Fibroblast of lung (primary cell): ENCODE measurements at places on chromosomes 1 and 21. TPM values are rescaled to one million over a fixed set of nuclear protein-coding genes. Genes with fewer than 3 reads are reported as not detected.

DNA sequence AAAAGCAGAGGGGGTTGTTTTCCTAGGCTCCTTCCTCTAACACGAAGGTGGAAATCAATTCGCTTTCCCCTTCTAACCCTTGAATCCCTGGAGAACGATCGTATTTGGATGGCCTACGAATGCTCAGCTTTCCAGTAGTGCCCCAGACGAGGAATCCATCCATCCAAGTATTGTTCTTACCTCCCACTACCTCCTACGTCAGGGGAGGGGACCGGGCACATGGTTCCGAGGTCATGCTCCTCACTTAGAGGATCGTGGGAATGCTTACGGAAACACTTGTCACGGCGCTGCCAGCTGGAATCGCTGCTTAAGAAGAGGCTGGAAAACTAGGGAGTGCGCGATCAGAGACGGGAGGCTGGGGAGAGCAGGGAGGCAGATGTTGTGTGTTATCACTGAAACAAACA, 47.4 kb downstream of the CAPZB start:
- DNase-seq: peak; percentile 86

The SPOCD1 gene
- 44.8 and 55.4 TPM in 2 replicates for polyA plus RNA-seq

- peak; percentile 38 for DNase-seq
Measured at GRCh38 chr1:85203573-85204171, 2.9 kb upstream of the SYDE2 start.

DNA sequence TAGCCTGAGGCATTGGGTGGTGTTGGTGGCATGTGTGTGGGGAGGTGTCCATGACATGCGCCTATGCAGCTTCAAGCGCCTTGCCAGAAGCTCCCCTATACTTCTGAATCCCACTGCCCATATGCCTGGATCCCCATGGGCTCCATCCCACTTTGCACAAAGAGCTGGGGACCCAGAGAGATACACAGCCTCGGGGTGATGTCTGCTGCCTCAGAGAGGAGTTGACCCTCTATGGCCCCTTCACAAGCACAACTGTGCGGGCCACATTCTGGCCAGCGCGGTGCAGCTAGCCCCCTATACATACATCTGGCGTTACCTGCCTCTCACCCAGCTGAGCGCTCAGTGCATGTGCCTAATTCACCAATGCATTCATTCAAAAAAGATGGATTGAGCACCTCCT, 9.6 kb upstream of the PTPRF start:
- DNase-seq: no peak

- no peak for DNase-seq
Measured at GRCh38 chr21:42478504-42478903, 17.5 kb downstream of the RSPH1 start.

DNA sequence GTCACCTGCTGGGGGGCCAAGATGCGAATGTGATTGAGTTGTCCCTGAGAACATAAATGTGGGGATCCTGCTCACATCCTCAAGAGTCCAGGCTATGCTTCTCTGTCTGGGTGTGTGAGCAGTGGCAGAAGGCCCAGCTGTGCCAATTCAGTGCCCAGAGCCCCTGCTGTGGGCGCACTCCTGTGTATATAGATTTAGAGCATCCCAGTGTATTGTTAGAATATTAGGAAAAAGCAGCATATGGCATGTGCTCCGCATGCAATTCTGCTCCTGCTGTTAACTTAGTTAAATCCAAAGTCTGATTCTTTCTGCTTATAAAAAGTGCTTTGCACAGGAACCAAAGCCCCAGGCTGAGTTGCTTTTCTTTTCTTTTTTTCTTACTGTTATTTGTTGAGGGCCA, 37.8 kb downstream of the FAM78B start:
- DNase-seq: no peak

- DNase-seq: peak; percentile 10
Measured at GRCh38 chr1:181936768-181937581, 124.5 kb downstream of the ZNF648 start.

DNA sequence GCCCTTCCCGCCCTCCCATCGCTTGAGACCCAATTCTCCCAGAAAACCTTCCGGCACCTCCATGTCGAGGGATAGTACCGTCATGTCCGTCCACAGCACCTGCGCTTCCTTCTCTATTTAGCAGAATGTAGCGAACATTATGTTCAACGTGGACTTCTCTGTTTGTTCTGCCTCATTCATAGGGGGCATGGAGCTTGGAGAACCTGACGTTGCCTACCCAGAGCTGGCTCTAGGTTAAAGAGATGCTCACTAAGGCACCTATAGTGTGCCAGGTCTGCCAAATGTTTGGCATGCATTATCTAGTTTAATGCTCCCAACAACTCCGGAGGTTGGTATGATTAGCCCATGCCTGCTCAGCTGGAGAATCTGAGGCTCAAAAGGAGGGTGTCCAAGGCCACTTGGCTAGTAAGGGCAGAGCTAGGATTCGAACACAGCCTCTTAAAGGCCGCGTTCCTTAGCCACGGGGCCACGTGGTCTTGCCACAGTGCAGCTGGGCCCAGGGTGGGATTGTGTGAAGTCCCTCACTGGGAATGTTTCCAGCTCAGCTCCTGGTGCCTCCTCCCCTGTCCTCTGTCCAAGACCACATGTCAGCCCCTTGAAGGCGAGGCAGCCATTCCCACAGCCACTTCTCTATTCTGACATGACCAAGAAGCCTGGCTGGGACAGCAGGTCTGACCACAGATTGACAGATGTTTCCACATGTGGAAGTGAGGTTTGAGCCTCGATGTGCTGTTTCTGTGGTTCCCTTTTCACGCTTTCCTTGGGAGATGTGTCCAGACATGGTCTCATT, 57.8 kb downstream of the RUNX3 start:
- DNase-seq: no peak

DNA sequence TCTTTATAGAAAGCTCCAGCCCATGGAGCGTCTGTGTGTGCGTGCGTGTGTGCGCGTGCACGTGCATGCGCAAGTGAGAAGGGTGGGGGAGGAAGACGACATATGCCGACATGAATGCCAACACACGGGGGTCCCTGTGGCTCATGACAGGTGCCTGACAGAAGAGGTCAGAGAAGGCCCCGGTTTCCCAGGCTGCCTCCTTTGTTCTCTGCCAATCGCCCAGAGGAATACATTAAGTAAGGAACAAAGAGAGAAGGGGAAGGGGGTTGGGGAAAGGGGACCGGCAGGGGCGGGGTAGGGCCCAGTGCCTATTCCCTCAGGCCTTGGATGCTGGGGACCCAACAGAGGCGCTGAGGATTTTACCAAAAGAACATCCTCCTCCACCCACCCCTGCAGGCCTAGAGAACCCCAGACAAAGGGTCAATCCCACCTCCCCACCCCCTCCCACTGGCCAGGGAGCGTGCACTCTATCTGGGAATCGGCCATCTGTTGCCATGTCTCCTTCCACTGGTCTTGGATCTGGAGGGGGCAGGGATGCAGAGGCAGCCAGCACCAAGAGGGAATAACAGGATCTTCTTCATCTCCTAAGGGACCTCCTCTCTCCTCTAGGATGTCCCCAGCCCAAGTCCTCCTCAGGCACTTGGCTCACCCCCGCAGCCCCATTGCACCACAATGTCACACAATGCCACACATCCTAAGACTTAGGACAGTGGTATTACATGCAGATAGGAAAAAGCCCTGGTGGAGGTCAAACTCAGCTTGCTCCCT, 39.4 kb downstream of the PIK3C2B start:
- DNase-seq: no peak

The VSIG8 gene
- not detected in 2 replicates for polyA plus RNA-seq

- DNase-seq: no peak
Measured at GRCh38 chr1:185397183-185397582, 80.1 kb upstream of the IVNS1ABP start.

DNA sequence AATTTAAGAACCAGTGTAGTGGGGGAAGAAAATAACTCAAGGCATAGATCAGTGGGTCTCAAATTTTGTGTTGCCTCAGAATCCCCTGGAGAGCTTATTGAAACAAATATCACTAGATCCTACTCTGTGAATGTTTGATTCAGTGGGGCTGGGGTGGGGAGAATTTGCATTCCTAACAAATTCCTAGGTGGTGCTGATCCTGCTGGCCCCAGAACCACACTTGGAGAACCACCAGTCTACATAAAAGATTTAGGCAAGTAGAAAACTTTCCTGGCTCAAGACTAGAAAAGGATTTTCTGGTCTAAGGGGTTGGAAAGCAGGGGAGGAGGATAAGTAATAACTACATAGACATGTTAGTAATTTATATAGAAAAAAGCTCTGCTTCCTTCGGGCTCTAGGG, 34.1 kb upstream of the C1orf21 start:
- no peak for DNase-seq

GRCh38 chr1:10612436-10613160, 137.8 kb downstream of the PEX14 start:
- DNase-seq: no peak

The CFHR5 gene
- polyA plus RNA-seq: not detected in 2 replicates

The CR1 gene
- not detected in 2 replicates for polyA plus RNA-seq

The GPR61 gene
- 0.01 TPM in 1 of 2 replicates, not detected in the other for polyA plus RNA-seq

The AK5 gene
- polyA plus RNA-seq: 37.9 and 67.6 TPM in 2 replicates

- DNase-seq: no peak
Measured at GRCh38 chr1:112603012-112603411, 15.9 kb downstream of the ST7L start.

The OR2M2 gene
- not detected in 2 replicates for polyA plus RNA-seq

The MAB21L3 gene
- polyA plus RNA-seq: 0.08 and 0.18 TPM in 2 replicates
